ENCODE measurements at places on chromosomes 7 and 10.

GRCh38 chr10:8568401-8568800, 513.9 kb downstream of the GATA3 start:
- no peak for DNase-seq

DNA sequence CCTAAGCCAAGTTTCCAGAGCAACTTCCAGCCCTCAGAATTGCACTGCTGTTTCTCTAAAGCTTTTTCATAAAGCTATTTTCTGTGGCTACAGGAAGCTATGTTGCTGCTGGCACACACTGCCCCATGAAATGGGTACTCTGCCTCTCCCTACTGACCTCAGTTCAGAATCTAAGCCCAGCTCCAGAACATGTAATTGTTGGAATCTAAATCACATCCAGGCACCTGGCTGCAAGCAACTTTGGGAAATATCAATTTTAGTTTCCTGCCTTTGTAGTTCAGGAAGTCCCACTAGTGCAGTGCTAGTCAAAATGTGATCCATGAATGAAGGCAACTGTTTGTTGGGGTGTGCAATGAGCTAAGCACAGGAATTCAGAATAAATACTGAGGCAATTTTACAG, 226.2 kb downstream of the THSD7A start:
- no peak for DNase-seq

DNA sequence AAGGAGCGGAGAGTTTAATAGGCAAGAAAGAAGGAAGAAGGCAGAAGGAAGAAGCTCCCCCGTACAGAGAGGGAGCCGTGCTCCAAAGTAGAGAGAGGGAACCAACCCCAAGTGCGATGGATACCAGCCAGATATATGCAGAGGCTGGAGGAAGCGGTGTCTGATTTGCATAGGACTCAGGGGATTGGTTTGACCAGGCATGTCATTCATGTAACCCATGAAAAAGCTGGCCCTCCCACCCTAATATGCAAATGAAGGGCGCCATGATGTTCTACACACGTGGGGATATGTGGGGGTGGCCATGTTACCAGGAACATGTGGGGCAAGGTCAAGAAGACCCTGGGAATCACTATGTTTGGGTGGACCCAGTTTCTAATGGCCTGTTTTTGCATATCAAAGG, 40.6 kb upstream of the FAM3C start:
- DNase-seq, result no peak

DNA sequence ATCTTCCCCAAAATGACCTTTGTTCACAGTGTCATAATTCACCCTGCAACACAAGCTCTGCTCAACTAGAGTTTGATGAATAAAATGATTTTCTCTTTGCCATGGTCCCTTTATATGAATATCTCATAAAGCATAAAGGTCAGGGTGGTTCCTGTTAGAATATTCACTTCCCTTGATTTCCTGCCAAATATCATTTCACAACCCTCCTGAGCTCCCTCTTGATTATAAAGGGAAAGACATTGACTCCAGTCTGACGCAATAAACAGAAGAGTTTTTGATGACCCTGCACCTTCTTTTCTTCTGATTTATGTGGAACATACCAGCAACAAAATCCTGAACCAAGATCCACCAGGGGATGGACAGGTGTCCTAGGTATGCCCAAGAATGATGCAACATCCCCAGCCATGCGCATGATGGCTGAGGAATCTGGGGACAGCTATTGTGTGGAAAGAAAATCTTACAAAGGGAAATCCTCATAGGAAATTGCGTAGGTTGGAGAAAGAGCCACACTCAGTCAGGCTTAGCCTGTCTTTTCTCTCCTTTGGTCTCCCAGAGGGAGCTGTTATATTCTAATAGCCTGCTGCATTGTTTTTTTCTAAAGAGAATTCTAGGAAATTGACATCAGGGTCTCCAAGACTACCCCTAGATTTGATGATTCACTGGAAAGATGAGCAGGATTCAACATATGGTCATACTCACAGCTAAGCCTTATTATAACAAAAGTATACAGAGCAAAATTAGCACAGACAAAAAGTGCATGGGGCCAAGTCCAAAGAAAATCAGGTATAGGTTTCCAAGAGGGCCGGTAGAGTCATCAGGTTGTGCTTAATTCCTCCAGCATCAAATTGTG, 18.8 kb downstream of the IFIT3 start:
- DNase-seq, result no peak

DNA sequence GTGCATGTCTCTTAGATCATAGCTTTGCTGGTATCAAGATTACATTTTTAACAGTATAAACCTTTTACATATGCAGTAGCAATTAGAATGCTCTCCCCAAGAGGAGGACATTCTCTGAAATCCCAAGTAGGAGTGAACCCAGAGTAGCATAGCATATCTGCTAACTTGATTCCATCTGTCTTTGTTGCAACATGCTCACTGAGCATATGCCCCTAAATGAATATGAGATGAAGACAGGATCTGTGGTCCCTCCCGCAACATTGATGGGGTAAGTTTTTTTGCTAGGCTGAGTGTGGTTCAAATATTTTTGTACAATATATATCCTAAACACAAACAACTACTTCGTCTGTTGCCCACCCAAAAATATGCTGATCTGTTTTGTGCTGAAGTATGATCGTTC, 534.2 kb upstream of the C7orf33 start:
- no peak for DNase-seq

DNA sequence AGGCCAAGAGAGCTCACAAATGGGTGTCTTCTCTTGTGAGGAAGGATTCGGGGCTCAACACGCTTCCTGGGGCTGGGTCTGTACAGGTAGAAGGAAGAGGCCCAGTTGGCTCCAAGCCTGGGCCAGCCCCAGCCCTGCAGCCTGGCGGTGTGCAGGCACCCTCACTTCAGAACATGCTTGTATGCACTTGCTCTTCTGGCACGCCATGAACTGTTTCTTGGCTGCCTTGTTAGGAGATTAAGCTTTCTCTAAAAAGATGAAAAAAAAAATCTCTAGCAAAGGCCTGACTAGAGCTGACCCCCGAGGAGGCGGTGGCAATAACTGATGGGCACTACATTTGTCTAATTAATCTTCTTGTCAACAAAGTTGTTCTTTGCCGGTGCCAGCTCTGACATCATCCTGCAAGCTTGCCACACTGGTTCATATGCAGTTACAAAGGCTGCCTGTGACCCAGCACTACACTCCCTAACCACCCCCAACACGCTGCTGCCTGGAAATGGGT, 94.7 kb downstream of the WDR11 start:
- DNase-seq, result no peak

DNA sequence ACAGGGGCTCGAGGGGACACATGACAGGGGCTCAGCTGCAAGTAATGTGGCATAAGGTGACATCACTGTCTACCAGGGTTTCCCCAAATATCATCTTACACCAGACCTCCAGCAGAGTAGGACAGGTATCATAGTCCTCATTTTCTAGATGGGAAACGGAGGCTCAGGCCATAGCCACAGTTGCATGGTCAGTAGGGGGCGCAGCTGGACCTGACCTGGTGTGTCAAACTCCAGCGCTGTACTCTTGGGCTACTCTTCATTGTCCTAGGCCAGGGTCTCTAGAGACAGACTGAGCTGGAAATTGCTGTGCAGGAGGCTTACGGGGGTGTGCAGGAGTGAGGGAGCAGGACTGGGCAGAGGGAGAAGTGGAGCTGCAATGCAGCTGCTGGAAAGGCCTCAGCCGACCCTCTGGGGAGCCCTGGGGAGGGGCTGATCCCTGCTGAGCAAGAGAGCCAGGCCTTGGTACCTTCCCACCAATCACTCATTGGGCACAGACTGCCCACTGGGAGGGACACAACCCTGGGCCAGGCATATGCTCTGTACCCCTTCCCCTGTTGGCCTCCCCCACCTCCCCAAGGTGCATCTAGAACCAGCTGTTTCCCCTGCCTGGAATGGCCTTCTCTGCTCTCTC, 89.9 kb downstream of the CDH23 start:
- no peak for DNase-seq

DNA sequence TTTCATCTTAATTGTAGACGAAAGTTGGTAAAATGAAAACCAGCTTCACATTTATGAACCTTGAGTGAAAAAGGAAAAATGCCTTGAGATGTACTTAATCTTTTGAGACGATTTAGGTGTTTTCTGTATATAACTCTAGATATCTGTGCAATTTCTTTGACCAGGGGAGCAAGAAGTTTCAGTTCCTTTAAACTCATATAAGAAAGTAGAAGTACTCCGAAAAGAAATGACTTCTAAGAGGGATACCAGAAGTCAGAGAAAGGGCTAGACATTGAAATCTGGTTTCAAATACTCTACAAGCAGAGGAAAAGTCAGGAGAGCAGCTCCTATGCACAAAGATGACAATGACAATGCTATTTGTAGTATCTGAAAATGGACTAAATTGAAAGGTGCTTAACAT, 303.7 kb downstream of the BAMBI start:
- no peak for DNase-seq
